Myocyte (in vitro differentiated cells): ENCODE measurements at places on chromosomes 3 and 15. TPM values are rescaled to one million over a fixed set of nuclear protein-coding genes. Genes with fewer than 3 reads are reported as not detected.

DNA sequence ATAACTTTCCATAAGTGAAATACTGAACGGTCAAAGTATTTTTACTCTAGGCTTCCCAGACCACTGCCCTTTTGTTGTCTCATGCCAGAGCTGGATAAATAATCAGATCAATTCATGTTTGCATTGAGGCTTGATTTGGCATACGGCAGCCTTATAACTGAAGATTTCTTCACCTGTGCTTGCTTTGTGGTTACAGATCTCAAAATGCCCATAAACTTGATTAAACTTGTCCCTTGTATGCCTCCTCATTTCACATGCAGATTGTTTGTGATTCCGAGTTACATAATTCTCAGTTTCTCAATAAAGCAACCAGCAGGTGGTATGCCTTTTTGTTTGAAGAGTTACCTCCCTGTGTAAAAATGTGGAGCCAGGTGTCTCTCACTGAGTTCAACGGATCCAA, 211.4 kb upstream of the LRIG1 start:
- no peak for DNase-seq

- no peak for DNase-seq
Observed at GRCh38 chr15:48630245-48630644, 15.3 kb downstream of the FBN1 start.

DNA sequence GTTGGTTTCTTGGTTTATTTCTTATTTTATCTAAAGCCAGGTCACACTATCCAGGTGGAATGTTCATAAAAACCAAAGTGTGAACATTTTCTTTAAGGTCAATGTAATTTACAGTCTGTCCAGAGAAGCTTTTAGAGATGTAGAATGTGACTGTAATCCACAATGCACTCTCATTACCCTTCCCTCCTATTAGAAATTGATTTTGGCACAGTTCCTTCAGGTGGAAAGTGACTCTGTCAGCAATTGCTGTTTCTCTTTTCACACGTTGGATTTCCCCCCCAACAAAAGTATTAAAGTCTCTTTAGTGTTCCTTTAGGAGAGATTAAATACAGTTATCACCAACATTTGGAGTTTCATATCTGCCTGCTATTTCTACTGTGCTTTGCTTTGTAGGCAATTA, 31.6 kb upstream of the COPB2 start:
- no peak for DNase-seq

DNA sequence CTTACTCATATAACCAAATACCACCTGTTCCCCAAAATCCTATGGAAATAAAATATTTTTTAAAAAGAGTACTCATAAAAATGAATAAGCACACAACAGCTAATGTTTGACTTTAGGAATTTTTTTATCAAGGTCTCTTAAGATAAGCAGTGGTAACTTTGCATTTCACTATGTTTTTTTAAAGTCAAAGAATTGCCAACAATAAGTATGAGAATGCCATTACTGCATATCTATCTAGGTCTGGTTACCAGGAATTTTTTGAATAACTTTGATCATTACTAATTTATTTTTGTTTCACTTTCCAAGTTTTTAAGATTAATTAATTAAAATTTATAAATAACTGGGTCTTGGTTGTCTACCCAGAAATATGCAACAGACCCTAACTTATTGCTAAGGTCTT, 41.5 kb downstream of the PLSCR4 start:
- DNase-seq = no peak

Gene SLC28A1
- not detected in 2 replicates for total RNA-seq

- DNase-seq = no peak
Observed at GRCh38 chr3:100081311-100081710, 33.0 kb downstream of the FILIP1L start.

DNA sequence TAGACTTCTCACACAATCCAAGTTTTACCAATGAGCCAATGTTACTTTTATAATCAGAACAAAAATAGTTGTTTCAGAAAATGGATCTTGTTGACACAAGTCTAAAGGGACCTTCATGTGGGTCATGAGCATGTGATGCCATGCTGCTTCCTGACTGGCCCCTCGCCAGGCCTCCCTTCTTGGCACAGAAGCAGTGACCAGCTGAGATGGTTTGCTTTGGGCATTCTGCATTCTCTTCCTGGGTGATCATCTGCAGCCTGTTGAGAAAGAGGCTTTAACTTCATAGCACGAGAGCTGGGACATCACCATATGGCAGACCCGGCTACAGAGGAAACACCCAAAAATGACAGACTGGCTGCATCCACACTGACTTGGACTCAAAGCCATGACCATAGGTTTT, 45.7 kb downstream of the TGM4 start:
- peak; percentile 73 for DNase-seq

DNA sequence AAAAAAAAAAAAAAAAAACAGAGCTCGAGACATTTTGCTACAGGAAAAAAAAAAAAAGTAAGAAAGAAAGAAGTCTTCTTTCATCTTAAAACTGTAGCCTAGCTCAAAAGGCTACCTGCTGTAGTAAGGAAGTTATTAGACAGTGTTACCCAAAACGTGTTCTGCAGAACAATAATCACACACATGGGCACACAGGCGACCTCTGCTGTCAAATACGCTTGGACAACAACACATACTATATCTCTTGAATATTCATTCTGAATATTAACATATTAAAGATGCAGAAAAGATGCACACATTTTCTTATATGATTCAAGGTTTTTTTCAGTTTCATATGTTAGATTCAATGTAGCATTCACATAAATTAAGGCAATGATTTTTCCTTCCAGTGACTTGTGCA, 215.8 kb downstream of the ROBO1 start:
- no peak for DNase-seq

DNA sequence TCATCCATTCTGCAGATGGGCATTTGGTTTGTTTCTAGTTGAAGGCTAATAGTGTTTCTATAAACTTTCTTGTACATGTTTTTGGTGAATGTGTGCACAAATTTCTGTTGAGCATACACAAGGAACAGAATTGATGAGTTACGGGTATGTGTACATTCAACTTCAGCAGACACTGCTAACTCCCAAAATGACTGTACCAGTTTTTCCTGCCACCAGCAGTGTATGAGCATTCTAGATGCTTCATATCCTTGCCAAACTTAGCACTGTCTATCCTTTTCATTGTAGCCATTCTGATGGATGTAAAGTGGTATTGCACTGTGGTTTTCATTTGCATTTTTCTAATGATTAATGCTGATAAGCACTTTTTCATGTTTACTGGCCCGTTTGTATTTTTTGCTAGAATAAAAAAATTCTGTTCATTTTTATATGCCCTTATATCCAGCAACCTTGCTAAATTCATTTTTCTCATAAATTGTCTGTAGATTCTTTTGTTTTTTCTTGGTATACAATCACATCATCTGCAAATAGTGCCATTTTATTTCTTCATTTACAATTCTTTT, 110.2 kb downstream of the ATP1B3 start:
- no peak for DNase-seq

- no peak for DNase-seq
Observed at GRCh38 chr3:41363830-41364523, 164.7 kb downstream of the CTNNB1 start.

DNA sequence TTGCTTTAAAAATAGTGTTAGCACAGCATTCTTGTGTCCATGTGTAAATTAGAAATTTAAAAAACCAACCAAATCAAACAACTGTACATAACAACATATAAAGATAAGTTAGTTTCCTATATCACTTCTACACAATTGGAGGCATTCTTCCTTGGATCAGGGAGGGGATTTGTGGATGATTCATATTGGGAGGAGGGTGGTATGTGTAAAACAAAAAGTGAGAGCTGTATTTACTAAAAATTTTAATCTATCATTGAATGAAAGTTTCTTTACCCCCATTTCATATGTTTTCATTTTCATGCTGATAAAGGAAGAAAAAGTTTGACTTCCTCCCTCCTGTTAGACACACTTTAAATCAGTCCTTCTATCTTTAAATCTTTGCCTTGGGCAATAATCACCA, 325.0 kb downstream of the SATB1 start:
- DNase-seq = no peak

Gene VILL
- 5.5 and 7.9 TPM in 2 replicates for total RNA-seq
